Keratinocyte (primary cell): ENCODE measurements at places on chromosomes 16 and 17.

DNA sequence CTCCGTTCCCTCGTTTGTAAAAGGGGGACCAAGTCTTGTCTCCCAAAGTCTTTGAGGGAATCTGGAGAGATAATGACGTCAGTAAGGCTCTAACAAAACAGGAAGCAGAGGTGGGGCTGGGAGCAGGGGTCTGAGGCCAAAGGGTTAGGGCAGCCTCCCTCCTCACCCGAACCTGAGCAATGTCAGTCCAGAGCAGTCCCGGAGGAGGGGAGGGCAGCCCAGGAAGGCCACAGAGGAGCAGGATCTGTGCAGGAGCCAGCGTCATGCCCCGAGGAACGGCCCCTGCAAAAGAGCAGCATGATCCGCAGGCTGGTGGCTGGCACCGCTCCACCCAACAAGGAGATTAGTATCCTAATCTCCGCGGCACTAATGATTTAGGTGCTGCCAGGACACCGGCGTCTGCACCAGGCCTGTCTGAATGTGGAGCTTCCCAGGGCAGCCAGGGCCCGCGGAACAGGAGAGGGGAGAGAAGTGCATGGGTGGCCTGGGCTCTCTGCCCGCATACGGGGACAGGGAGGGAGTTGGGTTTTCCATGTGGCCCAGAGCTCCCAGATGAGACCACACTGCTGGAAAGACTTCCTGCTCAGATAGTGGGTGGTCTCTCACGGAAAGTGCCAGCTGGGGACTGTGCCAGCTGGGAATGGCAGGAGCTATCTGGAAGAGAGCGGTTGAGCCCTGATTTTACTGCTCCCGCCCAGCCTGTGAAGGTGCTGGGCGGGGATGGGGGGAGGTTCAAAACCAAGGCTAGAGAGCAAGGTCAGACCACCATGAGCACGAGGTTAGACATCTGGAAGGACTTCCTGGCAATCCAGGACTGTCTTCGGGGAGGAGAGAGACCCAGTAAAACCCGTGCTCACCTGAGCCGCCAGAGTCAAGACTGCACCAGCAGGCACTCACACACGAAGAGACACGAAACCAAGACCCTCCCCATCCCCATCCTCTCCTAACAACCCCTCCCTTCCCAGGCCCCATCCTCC, 11.0 kb upstream of the KRT17 start:
- DNase-seq: no peak

DNA sequence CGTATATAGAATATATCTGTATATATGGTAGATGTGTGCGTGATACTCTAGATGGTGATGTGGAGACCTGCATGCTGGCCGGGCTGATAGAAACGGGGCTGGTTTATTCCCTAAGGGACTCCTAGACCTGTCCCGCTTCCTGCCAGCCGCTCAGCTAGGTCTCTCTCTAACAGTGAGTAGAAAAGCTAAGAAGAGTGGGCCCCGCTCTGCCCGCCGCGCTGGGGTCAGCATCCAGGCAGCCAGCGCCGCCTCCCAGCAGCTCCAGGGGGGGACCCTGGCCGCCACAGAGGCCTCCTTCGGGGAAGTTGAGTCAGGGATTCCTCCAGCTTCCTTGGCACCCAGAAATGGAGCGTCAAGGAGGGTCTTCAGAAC, 9.4 kb downstream of the CYGB start:
- no peak for DNase-seq

- no peak for DNase-seq
Observed at GRCh38 chr16:88552166-88552565, 18.0 kb upstream of the ZC3H18 start.

DNA sequence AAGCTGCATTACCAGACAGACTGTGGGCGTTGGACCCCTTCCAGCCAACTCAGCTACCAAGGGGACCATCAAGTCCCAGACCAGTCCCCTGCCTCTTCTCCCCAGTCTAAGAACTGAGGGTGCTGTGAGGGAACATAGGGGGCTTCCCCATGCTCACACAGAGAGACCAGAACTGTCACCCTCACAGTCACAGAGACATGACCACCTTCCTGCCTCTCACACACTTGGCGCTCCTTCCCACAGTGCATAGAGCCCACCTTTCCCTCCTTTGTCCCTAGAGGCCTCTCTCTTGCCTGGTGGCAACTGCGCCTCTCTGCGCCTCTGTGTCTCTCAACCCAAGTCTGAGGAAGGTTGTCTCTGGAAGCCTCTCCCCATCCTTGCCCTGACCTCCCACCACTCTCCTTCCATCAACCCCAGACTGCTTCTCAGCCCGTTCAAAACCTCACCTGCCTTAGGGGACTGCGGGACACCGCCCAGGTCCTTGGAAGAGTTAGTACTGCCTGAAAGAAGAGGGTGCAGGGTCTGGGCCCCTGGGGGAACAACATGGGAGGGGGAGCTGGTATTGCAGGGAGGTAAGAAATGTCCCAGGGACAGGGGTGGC, 6.1 kb upstream of the LHX1 start:
- no peak for DNase-seq

- no peak for DNase-seq
Observed at GRCh38 chr16:20072874-20073202, 852 bp downstream of the GPR139 start.

- DNase-seq: no peak
Observed at GRCh38 chr17:17940441-17940911, 31.7 kb downstream of the TOM1L2 start.

DNA sequence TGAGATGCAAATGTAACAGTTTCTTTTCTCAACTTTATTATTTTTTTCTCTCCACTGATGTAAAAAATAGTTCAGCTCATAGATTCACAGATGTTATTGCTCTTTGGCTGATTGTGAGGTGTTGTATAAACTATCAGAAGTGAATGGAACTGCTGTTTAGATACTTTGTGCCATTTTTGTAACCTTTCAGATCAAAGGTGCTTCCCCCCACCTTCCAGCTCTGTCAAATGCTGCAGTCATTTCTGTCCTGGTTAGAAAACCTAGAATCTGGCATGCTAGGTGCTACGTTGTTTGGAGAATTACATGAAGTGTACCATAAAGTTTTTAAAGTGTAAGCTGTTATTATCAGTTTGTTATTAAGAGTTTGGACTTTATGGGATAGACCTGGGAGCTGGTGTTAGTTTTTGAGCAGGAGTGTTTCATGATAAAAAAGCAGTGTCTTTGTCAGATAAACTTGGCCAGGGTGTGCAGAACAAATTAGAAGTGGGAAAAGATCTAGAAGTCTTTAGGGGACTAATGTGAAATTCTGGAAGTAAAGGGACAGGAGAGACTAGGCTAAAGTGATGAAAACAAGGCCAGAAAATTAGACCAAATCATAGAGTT, 1.8 kb upstream of the WIPI1 start:
- no peak for DNase-seq

DNA sequence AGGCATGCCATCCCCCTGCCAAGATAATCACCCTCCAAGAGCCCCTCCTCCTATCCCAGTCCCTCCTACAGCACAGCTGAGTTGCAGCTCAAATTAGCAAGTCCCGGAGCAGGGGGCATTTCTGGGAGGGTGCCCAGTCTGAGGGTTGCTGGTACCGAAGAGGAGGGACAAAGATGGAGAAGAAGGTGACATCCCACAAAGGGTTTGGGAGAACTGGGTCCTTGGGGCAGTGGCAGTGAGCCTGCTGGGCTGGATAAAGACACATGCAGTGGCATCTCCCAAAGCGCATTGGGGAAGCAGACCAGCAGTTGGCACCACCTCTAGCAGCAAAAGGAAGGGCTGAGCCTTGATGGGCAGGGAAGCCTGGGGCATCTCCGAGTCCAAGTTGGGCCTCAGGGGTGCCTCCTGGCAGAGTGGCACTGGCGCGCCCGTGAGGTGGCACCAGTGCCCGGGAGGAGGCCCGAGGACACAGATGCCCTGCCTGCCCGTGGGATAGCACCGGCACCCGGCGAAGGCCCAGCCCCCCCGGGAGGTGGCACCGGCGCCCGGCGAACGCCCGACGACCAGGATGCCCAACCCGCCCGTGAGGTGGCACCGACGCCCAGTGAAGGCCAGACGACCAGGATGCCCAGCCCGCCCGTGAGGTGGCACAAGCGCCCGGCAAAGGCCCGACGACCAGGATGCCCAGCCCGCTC, 622 bp downstream of the TOM1L2 start:
- DNase-seq: no peak

DNA sequence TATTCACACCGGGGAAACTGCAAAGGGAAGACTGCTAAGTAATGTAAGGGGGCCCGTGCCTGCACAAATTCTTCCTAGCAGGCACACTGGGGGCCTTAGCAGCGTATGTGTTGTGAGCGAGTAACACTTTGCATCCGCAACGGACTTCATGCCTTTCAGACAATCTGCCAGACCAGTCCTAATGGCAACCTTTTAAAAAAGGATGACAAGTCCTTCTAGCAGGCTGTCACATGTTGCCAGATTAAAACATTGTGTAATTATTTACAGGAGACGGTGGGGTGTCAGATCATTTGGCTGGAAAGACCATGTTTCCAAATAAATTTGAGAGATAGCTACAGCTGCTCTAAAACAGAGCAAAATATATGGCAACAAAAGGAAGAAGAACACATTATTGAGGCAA, 46.1 kb downstream of the CPPED1 start:
- no peak for DNase-seq
